ENCODE measurements at places on chromosomes 16 and 17.

DNA sequence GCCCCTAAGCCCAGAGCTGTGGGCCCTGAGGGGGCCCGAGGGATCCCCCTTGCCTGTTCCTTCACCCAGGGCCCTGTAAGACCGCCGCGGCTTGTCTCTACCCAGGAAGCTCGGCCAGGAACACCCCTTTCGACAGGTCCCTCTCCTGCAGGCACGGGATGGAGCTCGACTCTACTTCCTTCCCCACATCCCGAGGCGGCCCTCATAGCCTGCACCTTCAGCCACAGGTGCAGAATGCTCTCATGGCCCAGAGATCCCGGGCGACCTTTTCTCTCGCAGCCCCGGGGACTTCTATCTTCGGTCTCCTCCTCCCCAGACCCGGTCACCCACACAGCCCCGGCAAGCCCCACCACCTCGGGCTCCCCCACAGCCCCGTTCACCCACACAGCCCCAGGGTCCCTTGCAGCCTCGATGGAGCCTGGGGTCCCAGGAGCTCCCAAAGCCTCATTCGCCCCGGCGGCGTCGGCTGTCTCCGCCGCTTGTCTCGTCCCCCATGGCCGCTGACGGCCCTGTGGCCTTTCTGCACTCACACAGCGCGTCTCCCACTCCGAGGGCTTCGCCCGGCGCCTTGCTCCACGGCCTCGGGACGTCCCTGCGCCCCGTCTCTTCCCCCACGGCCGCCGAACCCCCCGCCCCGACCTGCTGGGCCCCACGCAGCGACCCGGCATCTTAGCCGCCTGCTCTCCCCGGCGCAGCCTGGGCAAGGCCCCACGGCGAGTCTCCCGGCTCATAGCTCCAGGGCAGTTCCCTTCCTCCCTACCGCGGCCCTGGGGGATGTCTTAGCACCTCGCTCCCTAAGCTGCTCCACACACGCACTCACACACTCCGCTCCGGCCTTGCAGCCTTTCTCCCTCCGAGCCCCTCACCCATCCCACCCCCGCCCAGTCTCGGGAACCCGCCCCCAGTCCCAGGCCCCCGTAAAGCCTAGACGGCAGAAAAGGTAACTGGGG is 650 bp downstream of the KIAA0753 start:
- DNase-seq: no peak

- no peak for DNase-seq
Observed at GRCh38 chr17:60173304-60173819, 23.6 kb downstream of the CA4 start.

- DNase-seq: no peak
Observed at GRCh38 chr16:27980076-27980775, 83.3 kb downstream of the GSG1L start.

GRCh38 chr17:78621720-78622490 is 44.7 kb upstream of the DNAH17 start:
- DNase-seq: no peak

- peak; percentile 53 for DNase-seq
Observed at GRCh38 chr16:50368410-50369132, at the start of gene BRD7. Gene BRD7 (minus strand): TSS chr16:50368988. CDS start chr16:50368774, 214 bp downstream.

DNA sequence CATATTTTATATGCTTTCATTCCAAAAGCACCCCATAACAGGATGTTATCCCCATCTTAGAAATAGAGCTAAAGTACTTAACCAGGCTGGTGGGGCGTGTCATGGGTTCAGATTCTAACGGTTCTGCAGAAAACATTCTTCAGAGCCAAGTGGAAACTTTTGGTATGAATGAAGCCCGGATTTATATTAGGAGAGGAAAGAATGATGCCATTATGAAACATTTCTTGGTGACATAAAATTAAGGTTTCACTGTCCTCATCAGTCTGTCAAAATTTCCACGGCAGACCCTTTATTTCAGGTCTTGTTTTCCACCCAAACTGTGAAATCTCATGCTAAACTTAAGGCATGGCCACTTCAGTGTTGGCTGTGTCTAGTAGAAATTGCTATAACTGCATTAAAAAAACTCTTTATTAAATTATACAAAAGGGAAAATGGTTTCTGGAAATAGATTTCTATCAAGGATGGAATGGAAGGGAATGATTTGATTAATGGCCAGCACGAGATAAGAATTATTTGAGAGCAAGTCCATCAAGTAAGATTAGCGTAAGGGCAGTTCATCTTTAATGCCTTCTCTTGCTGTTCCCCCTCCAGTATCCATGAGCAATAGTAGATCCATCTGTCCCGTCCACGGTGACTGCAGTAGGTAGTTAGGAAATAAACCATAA is 11.7 kb downstream of the PRKCA start:
- DNase-seq: no peak

DNA sequence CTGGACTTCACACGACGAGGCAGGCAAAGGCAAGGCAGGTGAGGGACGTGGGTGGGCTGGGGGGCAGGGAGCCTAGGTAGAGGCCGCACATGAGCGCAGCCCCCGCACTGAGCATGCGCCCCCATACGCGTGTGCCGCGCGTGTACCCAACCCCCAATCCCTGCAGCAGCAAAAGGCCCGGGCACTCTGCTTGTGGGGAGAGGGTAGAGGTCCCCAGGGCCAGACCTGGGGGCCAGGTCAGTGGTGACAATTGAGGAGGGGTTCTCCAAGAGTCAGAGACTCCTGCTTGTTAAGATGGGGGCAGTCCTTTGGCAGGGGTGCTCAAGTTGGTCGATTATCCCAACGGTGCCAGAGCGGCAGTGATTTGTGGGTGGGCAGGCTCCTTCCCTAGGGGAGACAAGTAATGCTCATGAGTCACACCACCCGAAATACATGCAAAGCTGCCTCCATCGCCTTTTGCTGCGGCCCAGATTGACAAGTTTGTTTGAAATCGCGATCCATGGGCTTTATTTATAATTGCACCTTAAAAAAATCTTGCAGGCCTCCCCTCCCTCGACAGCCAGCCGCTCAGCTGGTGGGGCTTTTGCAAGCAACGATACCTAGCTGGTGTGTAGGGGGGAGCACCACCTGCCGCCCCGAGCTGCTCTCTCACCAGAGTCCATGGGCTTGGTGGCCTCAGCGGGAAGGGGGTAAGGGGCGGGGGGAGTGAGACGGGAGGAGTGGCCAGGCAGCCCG is 1.1 kb upstream of the GIT1 start:
- DNase-seq: no peak

- no peak for DNase-seq
Observed at GRCh38 chr16:23152386-23153178, 3.3 kb upstream of the USP31 start.

DNA sequence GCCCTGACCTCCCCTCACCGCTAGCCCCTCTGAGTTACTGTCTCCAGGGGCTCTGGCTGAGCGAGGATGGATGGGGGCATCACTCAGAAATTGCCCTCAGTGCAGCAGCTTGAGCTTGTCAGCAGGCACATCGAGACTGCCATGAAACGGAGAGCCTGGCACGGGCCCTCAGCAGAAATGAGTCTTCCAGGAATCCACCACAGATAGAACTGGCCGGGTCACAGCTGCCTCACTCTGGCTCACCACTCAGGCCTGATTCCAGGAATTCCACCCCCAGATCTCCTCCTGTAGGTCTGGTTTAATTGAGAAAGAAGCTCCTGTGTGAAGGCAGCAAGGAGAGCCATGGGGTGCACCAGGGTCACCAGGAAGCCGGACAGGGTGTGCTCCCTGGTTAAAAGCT is 85.5 kb downstream of the GSG1L start:
- DNase-seq: no peak

GRCh38 chr16:88618956-88619667 is 19.3 kb upstream of the IL17C start:
- no peak for DNase-seq

DNA sequence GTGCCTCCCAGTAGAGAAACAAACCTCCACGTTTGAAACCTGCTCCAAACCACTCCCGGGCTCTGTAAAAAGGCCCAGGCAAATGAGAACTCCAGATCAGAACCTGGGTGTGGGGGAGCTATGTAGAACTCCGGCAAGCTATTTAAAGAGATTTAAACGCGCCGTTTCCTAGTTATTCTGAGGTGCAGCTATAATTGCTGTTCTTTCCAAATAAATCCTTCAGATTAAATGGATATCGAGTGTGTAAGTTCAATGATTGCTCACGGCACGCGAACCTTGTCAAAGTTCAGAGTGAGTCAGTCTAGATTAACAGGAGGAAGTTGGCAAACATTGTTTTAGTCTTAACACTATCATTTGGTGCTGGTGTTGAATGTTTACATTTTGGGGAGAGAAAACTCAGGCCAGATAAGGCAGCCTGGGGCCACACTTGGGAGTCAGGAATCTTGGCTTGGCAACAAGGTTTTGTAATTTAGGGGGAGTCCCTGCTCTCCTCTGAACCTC is 92.9 kb upstream of the SALL1 start:
- no peak for DNase-seq

GRCh38 chr16:72073560-72074230 is 10.7 kb downstream of the HPR start:
- no peak for DNase-seq

- no peak for DNase-seq
Observed at GRCh38 chr17:73042809-73043685, 49.4 kb downstream of the SLC39A11 start.

DNA sequence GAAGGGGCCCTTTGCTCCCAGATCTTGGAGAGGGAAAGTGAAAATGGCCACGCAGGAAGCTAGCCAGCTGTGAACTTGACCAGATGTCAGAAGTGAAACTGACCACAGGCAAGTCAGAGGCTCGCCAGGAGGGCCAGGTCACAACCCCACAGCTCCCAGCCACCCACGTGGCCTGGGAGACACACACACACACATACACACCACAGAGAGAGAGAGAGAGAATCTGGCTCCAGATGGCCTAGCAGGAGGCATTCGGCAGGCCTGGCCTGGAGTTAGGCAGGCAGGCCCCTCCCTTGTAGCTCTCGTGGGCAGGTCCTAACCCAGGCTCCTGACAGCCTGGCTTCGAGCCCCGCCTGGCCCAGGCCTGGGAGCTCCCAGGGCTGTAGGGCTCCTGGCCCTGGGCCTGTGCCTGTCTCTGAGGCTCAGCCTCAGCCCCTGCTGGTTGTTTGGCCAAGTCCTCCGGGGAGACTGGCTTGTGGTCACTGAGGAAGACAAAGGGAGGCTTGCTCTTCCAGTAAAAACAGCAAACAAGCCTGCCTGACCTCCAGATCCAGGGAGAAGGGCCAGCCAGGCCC is 20.2 kb downstream of the NGFR start:
- DNase-seq: peak; percentile 28

DNA sequence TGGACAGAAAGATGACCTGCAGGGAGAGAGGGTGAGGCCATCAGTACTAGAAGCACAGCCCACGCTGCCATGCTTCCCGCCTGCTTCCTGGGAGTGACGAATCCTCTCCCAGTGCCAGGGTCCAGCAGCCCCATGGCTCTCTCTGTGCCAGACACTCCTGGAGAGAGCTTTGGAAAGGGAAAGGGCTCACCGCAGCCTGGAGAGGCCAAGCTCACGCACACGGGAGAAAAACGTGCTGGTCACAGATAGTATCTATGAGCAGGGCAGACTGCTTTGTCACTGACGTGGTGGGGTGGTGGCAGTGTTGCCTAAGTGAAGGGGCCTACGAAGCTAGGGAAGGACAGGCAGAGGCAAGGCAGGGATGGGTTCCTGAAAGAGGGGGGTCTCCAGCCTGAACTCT is 5.4 kb downstream of the WBP2 start:
- DNase-seq: no peak

DNA sequence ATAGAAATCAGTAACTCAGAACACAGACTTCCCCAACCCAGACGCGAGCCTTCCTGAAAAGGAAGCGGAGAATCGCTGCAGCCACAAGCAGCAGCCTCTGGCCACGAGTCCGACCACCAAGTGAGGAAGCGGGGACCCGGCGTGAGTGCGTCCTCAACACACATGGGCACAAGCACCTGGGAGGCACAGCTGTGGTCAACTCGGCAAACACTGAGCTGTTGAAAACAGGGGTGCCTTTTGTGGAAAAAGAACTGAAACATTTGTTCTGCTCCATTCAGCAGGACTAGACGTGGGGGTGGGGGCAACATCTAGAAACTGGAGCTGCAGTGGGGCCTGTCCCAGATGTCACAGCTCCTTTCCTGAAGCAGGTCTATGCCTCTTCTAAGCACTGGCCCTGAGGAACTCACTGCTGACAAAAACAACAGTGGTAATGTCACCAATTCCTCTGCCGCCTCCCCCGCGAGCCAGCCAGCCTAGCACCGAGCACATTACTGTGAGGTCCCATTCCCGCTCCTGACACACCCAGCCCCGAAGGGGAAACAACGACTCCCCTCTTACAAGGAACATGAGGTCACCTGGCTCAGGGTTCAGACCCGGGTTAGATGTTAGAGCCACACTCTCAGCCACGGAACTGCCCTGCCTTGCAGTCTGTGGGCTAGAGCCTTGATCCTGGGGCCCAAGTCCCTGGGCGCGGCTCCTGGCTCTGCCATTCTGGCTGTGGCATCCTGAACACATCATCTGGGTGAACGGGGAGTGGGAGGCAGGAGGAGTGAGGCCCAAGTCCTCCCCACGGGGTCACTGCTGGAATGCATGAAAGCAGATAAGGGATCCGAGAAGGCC is 29.0 kb downstream of the KDM8 start:
- DNase-seq: peak; percentile 89

DNA sequence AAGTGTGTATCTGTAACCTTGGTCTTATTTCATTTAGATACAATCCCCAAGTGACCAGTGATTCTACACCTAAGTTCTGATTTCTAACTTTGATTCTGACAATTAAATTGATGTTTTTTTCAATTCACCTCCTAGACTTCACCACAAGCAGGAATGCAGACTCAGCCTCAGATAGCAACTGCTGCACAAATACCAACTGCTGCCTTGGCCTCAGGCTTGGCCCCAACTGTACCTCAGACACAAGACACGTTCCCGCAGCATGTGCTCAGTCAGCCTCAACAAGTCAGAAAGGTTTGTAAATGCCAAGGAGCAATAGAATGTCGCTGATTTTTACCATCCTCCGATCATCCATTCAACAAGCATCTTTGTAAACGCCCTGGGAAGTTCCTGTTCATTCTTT is 177.7 kb downstream of the MRTFB start:
- DNase-seq: no peak

DNA sequence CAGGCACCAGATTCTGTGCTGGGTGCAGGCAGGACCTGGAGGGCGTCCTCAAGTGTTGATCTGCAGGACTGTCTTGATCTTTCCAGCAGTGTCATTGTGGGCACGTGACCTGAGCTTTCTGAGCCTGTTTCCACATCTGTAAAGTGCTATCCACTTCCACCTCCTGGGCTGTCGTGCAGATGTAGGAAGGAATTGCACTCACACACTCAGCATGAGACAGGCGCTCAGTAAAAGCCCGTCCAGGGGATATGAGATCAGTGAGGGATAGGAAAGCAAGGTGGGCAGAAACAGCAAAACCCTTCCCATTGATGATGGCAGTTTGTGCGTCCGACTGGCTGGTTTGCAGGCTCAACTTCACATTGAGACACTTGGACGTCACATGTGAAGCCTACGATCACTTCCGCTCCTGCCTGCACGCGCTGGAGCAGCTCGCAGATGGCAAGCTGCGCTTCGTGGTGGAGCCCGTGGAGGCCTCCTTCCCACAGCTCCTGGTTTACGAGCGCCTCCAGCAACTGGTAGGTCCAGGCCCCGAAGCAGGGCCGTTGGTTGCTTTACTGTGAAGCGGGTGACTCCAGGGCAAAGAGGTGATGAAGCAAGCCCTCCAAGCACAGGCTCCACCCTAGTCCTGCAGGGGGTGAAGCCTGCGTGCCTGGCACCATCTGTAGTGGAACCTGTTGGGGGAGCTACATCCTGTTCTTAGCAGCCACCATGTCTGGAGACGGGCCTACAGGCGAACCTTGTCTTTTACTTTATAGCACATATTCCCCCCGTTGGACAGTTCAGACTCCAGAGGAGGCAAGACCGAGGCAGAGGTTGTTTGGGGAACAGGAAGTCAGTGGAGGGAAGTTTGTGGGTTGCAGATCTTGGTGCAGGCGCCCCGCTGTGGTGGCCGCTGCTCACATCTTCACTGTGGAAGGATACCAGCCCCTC is 23.0 kb downstream of the METTL22 start:
- no peak for DNase-seq

Measured in stimulated activated naive B cell treated with anti-CD40 and anti-IgM and Interleukin-4, amounts not matched to agents 10 μg/mL and 1 μg/mL and 100 μg/mL, for 72 hours (primary cell).